Gastroesophageal sphincter (tissue), 4 donors: ENCODE measurements at places on chromosomes 1 and 21.
A peak's percentile ranks its signal among the peaks of the same experiment; 100 is the strongest.

GRCh38 chr1:89701746-89702241 is 68.9 kb downstream of the LRRC8C start:
- ATAC-seq, result no peak

- ATAC-seq, result no peak
These were observed 217.0 kb downstream of the DNAH14 start for GRCh38 chr1:225146478-225146877.

DNA sequence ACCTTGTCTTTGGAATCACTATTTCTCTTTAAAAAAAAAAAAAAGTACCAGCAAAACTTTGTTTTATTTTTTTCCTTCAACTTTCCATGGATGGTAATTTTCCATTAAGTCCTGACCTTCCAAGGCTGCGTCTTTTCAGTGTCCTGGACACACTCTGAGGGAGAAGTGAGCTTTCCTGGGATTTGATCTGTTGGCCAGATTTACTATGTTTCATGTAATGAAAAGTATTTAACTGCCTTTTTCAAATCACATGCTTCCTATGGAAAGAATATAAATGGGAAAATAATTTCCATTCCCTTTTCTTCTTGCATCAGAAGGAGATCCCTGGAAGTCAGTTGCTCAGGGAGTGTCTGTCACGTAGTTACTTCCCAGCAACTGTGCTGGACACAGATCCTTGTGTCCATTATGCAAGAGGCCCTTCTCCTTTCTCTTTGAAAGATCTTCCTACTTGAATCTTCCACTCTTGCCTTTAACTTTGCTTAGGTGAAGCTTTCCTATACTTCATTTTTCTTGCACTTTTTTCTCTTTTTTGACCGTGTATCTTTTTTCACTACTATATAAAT is 59.3 kb downstream of the CENPF start:
- no peak for ATAC-seq

GRCh38 chr1:69295265-69295664 is 272.5 kb upstream of the LRRC7 start:
- no peak for ATAC-seq

DNA sequence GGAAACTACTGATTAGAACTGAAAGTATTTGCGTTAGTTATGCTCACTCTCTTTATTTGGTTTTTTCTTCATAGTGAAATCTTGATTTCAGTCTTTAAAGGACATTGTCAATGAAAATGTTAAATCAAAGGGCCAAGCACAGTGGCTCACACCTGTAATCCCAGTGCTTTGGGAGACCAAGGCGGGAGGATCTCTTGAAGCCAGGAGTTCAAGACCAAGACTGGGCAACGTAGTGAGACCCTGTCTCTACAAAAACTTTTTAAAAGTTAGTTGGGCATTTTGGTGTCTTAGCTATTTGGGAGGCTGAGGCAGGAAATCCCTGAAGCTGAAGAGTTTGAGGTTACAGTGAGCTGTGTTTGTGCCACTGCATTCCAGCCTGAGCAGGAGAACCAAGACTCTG is 13.6 kb downstream of the RLF start:
- no peak for ATAC-seq

DNA sequence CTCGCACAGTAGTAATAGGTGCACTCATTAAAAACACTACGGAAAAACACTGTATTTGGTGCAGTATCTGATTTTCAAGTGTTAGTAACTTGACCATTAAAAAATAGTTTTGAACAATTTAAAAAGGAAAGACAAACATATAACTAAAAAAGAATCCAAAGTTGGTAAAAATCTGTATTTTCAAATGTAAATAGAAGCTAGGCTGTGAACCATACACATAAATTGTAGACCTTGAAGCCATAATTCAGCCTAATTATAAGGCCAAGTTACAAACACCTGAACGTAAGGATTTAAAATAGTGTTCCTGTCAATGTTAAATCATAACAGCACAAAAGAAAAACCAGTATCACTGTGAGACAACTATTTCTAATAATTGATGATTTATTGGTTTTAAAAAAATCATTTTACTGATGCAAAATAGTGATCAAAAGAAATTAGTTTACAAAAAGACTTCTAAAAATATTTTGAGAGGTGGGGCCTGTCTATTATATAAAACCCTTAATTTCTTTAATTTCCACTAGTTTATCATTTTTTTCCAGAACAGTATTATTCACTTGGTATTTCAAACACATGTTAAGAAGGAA is 4.5 kb downstream of the IRF2BP2 start:
- ATAC-seq, result no peak

- ATAC-seq, result no peak
These were observed 487.3 kb upstream of the PTBP2 start for GRCh38 chr1:96234299-96234698.

DNA sequence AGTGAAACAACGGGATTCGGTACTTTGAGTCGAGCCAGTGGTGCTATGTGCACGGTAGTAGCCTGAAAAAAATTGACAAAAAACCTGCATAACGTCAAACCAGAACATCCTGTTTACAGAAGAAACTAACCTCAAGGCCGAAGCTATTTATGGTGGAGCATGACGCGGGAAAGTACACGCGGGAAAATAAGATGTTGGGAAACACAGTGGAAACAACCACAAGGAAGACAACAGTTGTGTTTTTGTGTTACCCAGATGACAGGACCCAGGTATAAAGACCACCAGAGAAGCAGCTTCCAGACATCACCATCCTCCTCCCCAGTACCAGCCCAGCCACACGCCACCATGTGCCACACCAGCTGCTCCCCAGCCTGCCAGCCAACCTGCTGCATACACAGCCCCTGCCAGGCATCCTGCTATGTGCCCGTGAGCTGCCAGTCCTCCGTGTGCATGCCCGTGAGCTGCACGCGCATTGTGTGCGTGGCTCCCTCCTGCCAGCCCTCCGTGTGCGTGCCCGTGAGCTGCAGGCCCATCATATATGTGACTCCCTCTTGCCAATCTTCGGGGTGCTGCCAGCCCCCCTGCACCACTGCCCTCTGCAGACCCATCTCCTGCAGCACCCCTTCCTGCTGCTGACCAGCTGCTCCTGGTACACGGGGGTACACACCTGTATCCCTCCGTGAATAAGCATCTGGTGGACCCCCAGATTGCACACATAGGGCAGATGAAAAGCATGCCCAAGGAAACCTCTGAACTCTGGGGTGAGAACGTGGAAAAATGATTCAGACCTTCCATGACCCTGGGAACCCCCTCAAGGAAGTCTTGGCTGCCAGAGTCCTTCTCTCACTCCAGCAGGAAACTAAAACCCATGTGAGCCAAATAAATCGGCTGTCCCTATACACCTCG is at the start of gene KRTAP12-3:
Gene KRTAP12-3 (plus strand): TSS at position 298 of the 906 bp plus-strand sequence. CDS start 48 bp downstream, at position 346.
- no peak for ATAC-seq

GRCh38 chr1:1058921-1059493 is 15.1 kb downstream of the RNF223 start:
- peak; percentile 22 for ATAC-seq

GRCh38 chr1:180156631-180157091 is 2.0 kb downstream of the QSOX1 start:
- ATAC-seq, result no peak

GRCh38 chr1:202090994-202091393 is 31.7 kb upstream of the GPR37L1 start:
- no peak for ATAC-seq

DNA sequence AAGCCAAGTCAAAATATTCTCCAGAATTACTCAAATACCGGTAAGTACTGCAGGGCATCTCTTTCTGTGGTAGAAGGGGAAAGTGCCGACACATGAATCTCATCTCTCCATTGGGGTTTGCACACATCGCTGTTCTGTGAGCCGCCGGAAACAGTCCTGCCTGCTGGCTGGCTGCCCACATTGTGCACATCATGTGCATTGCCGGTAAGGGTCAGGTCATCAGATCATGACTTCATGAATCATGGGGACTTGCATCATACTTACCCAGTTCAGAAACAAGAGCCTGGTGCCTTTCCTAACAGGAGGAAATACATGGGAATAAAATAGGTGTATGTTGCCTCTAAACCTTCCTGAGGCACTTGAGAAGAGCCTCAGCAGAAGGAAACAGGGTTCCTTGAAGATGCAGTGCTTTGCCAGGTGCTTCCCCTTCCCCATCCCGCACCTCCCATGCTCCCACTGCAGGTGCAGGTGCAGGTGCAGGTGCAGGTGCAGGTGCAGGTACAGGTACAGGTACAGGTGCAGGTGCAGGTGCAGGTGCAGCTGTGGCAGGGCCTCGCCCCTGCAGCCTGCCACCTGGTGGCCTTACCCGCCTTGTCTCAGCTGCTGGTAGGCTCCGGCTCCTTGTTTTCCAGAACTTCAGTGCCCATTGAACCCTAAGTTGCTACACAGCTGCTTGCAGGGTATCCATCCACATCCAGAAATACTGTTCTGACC is 26.5 kb downstream of the GPR137B start:
- no peak for ATAC-seq

DNA sequence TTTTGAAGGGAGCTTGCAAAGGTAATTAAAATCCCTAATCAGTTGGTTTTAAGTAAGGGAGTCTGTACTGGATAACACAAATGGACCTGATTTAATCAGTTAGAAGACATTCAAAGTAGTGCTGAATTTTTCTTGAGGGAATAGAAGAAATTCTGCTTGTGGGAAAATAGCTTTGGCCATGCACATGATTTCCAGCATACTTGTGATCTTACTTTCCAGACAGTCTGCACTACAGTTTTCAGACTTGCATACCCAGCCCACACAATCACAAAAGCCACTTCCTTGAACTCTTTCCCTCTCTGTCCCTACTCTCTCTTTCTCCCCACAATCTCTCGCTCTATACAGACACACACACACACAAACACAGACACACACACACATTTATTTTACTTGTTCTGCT is 852.1 kb downstream of the PLA2G4A start:
- no peak for ATAC-seq

- ATAC-seq, result no peak
These were observed 98.0 kb upstream of the DEPDC1 start for GRCh38 chr1:68594851-68595250.

GRCh38 chr1:232965912-232966217 is 15.5 kb downstream of the NTPCR start:
- no peak for ATAC-seq

GRCh38 chr21:44051462-44051941 is 39.4 kb downstream of the TRAPPC10 start:
- ATAC-seq, result peak; percentile 61

- ATAC-seq, result no peak
These were observed 462.7 kb upstream of the CXADR start for GRCh38 chr21:17050156-17050555.

GRCh38 chr21:45559216-45560105 is 17.2 kb upstream of the SLC19A1 start:
- no peak for ATAC-seq

DNA sequence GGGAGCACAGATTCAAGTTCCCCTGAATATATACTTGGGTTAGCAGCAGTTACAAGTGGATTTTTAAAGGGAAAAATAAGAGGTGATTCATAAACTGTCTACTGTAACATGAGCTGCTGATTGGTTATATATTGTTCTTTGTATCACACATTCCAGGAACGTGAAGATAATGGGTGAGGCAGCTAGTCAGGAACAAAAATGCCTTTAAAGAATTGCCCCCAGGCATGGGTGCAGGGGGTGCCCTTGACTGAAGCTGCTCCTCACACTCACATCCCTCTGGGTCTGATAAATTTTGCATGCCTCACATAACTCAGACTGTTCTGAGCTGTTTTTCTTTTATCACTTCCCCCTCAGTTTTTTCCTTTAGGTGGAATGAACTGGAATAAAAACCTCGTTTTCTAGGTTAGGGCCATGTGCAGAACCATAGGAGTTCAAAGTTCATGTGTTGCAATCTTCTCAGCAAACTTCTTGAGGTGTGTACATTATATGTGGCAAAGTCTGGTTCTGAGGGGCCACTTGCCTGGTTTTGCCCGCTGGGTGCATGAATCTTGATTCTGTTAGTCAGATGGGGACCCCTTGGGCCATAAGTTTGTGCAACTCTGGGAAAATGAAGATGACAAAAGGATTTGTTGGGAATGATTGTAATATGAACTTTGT is 21.1 kb downstream of the TBX19 start:
- no peak for ATAC-seq

- no peak for ATAC-seq
These were observed 56.4 kb upstream of the ADORA3 start for GRCh38 chr1:111559736-111560279.

GRCh38 chr1:241800640-241801039 is 47.4 kb upstream of the EXO1 start:
- no peak for ATAC-seq

GRCh38 chr21:32516756-32517649 is 68.3 kb downstream of the TCP10L start:
- ATAC-seq, result peak; percentile 62

- ATAC-seq, result no peak
These were observed 6.0 kb upstream of the SMIM12 start for GRCh38 chr1:34865573-34865972.

- no peak for ATAC-seq
These were observed 11.3 kb downstream of the TMEM63A start for GRCh38 chr1:225870911-225871310.

DNA sequence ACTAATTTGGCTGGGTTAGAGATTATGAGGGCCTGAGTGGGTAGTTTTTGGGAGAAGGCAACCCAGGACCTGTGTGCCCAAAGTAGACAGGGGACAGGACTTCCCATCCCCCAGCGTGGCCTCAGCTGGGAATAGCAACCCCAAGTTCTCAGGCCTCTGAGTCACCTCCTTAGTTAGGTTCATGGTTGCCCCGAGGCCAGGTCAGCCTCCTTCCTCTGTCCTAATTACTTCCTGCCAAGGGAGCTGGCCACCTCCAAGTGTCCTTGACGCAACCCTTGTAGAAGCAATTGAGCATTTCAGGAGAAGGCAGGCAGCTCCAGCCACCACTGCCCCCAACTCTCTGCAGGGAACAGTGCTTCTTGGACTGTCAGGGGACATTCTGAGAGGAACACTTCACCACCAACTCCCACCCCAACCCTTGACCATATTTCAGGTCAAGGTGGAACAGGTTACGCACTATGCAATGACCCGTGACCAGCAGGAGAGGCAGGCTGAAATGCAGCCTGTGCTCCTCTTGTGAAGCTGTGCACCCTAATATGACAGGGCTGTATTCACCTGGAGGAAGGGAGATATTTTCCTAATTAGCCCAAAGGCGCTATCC is 5.1 kb upstream of the NT5C1A start:
- no peak for ATAC-seq

DNA sequence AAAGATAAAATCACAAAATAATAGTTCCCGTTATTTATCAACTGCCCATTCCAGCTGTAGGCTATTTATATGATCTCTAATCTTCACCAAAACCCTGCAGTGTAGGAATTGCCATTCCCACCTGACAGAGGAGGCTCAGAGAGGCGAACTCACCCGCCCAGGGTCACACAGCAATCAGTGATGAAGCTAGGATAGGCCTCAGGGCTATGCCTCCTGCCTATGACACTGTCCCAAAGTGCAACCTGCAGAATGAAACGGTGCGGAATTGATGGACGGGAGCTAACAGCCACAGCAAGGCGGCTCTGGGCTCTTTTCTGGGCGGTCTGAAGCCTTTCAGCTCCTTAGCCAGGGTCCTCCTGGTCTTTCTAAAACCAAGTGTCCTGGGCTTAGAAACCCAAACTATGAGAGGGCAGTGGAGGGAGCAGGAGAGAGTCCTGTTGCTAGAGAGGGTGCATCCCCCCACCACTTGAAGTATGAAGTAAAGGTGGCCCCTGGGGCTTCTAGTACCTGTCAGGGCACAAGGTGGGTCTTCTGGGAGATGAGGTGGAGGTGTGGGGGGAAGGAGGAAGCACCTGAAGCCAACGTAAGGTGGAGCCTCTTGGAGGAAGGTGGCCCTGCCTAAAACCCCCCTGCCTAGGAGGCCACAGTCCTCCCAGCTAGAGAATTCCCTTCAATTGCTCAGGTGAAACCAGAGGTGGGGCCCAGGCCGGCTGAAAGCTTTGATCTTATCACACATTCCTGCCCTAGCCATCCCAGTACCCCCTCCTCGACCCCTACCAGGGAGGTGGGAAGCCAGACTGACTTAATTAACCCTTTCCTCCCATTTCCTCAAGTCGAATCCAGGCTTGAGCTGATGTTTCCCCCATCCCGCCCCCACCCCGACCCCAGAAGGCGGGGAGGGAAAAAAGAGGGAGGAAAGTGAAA is 14.8 kb downstream of the HSPG2 start:
- ATAC-seq, result no peak
